ENCODE measurements at places on chromosomes 16 and 17.

DNA sequence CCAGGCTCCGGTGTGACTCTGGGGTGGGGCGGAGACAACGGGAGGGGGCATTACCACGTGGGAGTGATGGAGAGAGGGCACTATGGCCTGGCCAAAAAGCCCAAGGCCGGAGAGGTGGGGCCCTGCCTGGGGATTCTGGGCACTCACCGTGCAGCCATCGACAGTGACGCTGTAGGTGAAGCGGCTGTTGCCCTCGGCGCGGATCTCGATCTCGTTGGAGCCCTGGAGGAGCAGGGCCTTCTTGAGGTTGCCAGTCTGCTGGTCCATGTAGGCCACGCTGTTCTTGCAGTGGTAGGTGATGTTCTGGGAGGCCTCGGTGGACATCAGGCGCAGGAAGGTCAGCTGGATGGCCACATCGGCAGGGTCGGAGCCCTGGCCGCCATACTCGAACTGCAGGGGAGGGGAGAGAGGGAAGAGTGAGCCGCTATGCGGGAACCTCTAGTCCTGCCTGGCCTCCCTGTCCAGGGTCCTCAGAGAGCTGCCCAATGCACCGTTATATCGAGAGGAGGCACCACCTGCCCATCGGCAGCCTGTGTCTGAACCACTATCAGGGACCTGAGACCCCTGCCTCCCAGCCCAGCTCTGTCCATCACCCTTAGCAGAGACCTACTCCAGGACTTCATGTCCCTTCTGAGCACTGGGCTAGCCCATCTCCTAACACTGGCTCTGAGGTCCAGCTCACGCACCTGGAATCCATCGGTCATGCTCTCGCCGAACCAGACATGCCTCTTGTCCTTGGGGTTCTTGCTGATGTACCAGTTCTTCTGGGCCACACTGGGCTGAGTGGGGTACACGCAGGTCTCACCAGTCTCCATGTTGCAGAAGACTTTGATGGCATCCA, 15.6 kb downstream of the COL1A1 start:
- DNase-seq: no peak

DNA sequence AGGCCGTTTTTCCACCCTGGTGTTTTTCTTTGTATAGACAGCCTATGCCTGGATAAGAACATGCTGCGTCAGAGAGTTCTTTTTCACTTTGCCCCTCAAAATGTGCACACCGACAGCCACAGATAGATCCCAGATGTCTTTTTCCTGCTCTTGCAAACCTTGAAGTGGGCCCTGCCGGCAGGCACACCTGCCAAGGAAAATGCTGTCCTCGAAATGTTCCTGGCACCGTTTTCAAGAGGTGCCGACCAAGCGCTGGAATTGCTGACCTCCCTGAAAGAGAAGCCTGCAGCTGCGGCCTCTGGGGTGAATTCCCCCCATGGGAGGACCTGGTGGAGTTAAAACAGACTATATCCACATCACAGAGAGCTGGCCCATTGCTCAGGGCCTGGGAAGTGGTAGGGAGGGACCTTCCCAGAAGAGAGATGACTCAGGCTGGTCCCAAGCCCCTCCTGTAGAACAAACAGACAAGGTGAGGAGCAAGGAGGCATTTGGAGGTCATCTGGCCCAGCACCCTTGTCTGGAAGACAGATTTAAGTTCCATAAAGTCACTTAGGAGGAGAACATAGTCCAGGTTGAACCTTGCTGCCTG, 668.1 kb downstream of the MAF start:
- DNase-seq: peak; percentile 21

DNA sequence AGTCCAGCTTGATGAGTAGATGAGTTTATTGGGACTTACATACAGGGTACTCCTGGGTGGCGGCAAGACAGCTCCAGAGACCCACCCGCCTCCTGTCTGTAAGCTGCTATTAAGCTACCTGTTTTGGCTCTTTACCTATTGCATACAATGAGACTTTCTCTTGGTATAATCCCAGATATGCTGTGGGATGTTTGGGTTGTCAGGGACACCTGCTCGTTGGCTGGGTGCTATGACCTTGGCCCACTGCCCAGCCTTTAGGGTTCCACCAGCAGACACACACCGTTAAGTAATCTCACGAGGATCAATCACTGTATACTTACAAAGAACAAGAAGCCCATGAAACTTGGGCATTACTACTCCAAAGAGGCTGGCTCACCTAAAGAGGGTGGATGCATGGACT, 116.4 kb downstream of the NPIPB5 start:
- DNase-seq: no peak

DNA sequence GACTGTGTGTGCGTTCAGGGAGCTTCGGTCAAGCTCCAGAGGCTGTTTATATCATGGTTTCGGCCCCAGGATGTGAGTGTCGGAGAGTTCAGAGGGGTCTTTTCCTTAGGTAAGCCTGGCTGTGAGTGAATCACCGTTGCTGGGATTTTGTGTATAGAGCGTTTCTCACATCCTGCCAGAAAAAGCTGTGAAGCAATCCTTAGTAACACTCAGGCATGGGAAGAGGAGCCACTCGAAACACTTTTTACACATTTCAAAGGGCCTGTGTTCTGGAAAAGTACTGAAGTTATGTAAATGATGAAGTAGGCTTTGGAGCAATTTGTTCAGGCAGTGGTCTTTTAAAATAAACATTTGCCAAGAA, 662 bp downstream of the PGS1 start:
- no peak for DNase-seq

DNA sequence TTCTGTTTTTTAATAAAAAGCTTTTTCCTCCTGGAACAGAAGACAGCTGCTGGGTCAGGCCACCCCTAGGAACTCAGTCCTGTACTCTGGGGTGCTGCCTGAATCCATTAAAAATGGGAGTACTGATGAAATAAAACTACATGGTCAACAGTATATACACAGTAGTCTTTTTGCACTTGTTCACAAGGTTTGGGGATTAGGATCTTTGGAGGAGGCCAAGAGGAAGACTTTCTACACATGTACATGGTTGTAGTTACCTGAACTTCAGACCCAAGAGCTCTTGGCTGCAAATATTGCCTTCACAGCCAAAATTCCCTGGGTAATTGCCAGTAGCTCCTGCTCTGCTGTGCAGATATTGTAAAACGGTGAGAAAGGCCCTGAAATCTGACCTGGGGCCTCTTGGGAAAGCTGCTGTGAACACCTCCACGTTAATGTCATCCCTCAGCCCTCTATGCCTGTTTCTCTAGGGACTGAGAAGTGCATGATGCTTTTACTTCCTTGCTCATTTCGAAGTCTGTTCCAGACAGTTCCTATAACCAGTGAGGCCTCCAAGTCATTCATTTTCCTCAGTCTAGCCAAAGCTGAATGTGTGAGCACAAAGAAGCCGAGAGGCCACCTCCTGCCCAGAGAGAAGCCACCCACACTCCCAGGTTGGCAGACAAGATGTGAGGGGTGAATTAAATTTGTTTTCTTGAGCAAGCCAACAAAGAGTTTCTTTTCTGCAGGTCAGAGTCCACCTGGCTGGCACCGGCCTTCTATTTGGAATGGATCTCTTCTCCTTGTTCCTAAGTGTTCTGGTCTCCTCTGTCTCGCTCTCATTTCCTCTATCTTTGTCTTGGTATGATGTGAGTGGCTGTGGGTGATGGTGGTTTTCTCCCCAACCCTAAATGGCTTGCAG, 15.9 kb downstream of the ANKRD40 start:
- DNase-seq: no peak
